ENCODE measurements at places on chromosomes 7 and 10. TPM values are rescaled to one million over a fixed set of nuclear protein-coding genes. Genes with fewer than 3 reads are reported as not detected.

DNA sequence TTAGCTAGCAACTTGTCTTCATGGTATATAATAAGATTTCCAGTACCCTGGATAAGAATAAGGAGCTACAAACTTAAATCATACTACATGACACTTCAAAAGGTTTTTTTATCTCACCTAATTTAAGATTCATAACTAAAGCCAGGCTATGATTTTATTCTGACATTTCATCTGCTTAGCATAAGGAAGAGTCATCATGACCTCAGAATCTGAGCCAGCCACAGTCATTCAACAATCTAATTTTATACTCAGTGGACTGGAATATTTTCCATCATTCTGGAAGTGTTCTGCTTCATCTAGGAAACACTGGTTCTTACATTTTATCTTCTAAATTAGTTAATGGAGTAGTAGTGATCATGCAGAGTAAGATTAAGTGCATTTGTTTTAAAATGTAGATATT is 102.1 kb upstream of the KCND2 start:
- no peak overlapping the region for H3K4me3 ChIP-seq
- H3K27me3 ChIP-seq = no peaks in the 10 kb centered on the region

DNA sequence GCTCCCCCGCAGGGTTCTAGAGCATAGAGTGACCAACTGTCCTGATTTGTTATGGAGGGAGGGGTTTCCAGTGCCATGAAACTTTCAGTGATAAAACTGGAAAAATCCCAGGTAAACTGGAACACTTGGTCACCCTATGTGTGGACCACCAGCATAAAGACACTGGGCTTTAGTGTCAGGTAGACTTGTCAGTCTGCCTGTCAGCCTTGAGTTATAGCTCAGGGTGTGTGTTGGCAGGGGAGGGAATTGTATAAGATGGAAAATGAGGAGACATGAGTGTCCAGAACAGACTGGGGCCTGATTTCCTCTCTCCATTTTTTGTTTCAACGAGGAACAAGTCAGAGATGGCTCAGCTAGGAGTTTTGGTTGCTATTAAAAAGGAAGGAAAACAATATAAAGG is 10.2 kb upstream of the EFCAB10 start:
- DNase-seq = no peak
- no peaks in the 10 kb centered on the region for H3K27me3 ChIP-seq
- no peak overlapping the region for H3K27ac ChIP-seq
- no peak overlapping the region for H3K4me3 ChIP-seq
- H3K36me3 ChIP-seq = no peaks in the 10 kb centered on the region

- H3K27me3 ChIP-seq = no peaks in the 10 kb centered on the region
- no peak overlapping the region for H3K27ac ChIP-seq
- H3K4me1 ChIP-seq = peaks cover 8% of the 10 kb centered on the region
- DNase-seq = no peak
- no peaks in the 10 kb centered on the region for H3K36me3 ChIP-seq
Observed at GRCh38 chr7:116487907-116488521, 11.5 kb upstream of the CAV2 start.

DNA sequence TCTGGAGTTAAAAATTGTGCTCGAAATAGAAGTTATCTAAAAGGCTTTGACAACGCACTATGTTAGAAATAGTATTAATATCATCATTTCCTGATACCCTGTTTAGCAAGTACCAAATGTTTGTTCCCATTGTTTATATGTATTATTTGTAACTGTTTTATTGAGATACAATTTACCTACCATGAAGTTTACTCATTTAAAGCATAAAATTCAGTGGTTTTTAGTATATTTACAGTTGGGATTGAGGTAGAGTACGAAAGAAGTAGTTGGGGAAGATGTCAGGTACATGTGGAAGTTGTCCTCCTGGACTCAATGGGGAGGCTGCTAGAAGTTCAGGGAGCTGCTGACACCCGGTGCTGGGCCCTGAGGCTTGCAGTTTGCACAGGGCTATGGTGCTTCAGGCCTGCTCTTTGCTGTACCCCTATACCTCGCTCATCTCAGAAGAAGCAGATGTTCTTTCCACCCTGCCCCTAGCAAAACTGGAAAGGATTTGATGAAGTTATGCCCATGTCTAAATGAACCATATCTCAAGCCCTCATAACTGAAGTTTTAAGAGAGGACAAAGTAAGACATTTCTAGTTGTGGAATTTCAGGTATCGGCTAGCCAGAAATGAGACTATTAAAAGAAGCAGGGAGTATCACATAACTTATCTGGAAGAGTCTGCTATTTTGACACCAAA is 25.2 kb upstream of the WNT16 start:
- peaks cover 3% of the 10 kb centered on the region for H3K27me3 ChIP-seq
- H3K4me1 ChIP-seq = peaks cover 44% of the 10 kb centered on the region
- DNase-seq = no peak
- no peak overlapping the region for H3K27ac ChIP-seq

WDFY4 gene
- total RNA-seq = 2.6 TPM

DNA sequence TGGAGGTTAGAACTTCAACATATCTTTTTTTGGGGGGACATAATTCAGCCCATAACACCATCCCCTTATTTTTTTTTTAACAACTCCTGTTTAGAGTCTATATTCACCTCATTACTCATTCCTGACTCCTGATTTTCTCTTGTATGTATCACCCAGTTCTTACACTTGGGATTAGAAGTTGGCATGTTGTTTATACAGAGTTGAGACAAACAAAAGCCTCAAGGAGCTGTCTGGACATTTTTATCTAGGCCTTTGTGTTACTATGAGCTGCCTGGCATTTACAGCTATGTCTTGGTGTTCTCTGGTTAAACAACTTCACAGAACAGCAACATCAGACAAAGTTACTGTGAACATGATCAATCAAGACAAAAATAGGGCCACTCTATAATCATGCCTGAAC is 517.5 kb downstream of the KIF20B start:
- H3K27me3 ChIP-seq = no peaks in the 10 kb centered on the region
- no peak for DNase-seq

DNA sequence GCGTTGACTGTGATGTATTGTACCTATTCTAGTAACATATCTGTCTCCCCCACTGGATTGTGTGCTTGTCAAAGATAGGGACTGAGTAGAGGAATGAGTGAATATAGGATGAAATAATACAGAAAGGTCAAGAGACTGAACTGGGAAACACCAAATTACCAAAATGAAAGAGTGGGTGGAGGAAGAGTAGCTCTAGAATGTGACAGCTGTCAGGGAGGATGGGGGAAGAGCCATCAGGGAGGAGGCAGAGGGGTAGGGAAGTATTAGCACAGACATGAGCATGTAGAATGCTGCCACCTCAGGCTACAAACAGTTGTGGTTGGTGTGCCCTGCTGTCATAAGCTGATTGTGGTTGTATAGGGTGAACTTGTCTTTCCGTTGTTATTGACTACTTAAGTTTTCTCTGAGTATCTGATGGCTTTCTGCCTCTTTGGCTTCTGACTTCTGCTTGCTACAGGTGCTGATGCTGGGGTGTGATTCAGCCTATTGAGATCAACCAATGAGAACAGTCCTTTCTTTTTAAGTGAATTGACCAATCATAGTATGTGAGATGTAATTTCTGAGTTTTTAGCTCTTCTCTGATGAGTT is 5.6 kb downstream of the CCSER2 start:
- no peak overlapping the region for H3K4me3 ChIP-seq
- H3K36me3 ChIP-seq = no peaks in the 10 kb centered on the region
- no peaks in the 10 kb centered on the region for H3K27me3 ChIP-seq
- DNase-seq = no peak

GRCh38 chr7:91140982-91141381 is 123.3 kb upstream of the FZD1 start:
- H3K36me3 ChIP-seq = peaks cover 2% of the 10 kb centered on the region
- peaks cover 2% of the 10 kb centered on the region for H3K4me1 ChIP-seq
- no peak overlapping the region for H3K27ac ChIP-seq
- no peaks in the 10 kb centered on the region for H3K27me3 ChIP-seq

GATA3 gene
- 59.6 TPM for total RNA-seq

ARPC1B gene
- 32.5 TPM for total RNA-seq

GRCh38 chr7:94738071-94738470 is 82.1 kb upstream of the SGCE start:
- H3K27ac ChIP-seq = no peak overlapping the region
- no peaks in the 10 kb centered on the region for H3K27me3 ChIP-seq
- DNase-seq = no peak
- peaks cover 5% of the 10 kb centered on the region for H3K4me1 ChIP-seq
- H3K36me3 ChIP-seq = no peaks in the 10 kb centered on the region
- H3K4me3 ChIP-seq = no peak overlapping the region

AEBP1 gene
- 96.8 TPM for total RNA-seq

PIP gene
- total RNA-seq = not detected

DNA sequence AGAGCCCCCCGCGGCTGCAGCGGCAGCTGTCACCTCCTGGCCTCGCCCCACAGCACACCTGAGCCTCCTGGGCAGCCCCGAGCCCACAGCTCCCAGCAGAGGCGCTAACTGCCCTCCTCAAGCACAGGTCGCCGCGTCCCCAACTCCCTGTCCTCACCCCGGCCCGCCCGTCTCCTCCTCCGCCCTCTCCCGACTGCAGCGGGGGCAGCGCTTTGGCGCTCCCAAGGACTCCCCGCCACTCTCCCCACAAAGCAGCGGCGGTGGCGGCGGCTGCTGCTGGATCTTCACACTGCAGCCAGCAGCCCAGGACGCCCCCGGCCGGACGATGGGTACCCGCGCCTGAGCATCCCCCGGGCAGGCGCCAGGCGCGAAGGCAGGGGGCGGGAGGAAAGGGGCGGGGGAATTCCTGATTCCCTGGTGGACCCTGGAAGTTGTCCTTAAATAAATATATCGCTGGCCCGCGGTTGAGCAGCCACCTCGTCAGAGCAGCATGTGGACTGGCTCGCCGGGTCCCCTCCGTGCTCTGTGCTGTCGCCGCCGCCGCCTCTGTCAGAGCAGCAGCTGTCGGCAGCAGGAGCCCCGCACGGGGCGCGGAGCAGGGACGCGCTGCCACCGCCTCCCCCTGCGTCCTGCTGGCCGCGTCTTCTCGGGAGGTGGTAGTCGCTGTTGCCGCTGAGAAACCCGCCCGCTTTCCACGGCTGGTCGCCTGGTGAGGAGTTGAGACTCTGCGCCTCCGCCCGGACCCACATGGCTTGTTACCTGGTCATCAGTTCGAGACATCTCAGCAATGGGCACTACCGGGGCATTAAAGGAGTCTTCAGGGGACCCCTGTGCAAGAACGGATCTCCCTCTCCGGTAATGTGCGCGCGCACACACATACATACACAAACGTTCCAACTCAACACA is at the start of gene ZNF804B:
ZNF804B (plus strand) TSS at position 471 of the 906 bp plus-strand sequence; CDS start at position 748, 277 bp downstream.
- H3K4me3 ChIP-seq = peak within 1 kb of the TSS; percentile 66
- no peak within 1 kb of the TSS for H3K27ac ChIP-seq
- peaks cover 8% of the 10 kb centered on the region for H3K4me1 ChIP-seq
- DNase-seq = peak; percentile 21
- peaks cover 89% of the 10 kb centered on the region for H3K27me3 ChIP-seq

CCSER2 gene
- 38.7 TPM for total RNA-seq

DNA sequence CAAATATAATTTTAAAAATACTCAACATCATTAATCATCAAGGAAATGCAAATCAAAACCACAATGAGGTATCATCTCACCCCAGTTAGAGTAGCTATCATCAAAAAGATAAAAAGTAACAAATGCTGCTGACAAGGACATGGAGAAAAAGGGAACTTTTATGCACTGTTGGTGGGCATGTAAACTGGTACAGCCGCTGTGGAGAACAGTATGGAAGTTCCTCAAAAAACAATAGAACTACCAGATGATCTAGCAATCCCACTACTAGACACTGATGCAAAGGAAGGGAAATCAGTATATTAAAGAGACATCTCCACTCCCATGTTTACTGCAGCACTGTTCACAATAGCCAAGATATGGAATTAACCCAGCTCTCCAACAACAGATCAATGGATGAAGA is 384.5 kb downstream of the PLXDC2 start:
- no peaks in the 10 kb centered on the region for H3K4me1 ChIP-seq
- no peaks in the 10 kb centered on the region for H3K27me3 ChIP-seq
- peaks cover 14% of the 10 kb centered on the region for H3K36me3 ChIP-seq
- no peak overlapping the region for H3K27ac ChIP-seq
- DNase-seq = no peak
- H3K4me3 ChIP-seq = no peak overlapping the region

MPP7 gene
- 10.6 TPM for total RNA-seq

DNA sequence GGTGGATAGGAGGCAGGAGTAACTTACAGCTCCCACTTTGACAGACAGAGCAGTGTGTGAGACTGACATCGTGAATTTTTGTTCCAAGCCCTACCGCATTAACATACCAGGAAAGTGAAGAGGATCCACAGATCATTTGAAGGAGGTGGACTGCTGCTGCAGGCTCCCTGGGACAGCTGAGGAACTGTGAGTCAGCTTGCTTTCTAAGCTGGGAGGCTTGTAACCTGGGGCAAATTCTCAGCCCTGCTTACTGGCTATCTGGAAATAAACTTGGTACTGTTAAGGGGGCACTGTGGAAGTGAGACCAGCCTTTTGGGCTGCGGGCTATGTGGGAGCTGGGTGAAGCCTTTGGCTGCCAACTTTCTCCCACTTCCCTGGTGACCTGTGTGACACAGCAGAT is 1202.5 kb downstream of the DNAJB9 start:
- no peaks in the 10 kb centered on the region for H3K27me3 ChIP-seq
- no peak for DNase-seq
- no peak overlapping the region for H3K27ac ChIP-seq
- no peaks in the 10 kb centered on the region for H3K36me3 ChIP-seq
- no peaks in the 10 kb centered on the region for H3K4me1 ChIP-seq

SLC29A4 gene
- 33.9 TPM for total RNA-seq

DNA sequence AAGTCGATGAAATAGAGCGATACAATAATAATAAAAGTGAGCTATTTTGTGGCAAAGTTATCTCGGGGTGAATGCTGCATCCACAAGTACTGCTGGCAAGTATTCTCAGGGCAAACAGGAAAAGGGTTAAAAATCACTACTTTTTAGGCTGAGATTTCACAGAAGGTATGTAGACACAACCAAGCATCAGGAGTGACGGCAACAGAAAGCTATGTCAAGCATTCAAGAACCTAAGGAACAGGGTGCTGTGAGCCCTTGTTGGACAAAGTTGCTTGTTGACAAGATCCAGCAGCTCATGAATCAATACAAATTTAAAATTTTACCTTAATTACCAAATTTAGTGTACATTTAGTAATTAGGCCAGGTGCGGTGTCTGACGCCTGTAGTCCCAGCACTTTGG is 41.2 kb upstream of the C1QL3 start:
- DNase-seq = no peak
- H3K4me1 ChIP-seq = no peaks in the 10 kb centered on the region
- peaks cover 8% of the 10 kb centered on the region for H3K27me3 ChIP-seq
- H3K36me3 ChIP-seq = no peaks in the 10 kb centered on the region

GRCh38 chr10:131077031-131077430 is 234.5 kb downstream of the TCERG1L start:
- no peaks in the 10 kb centered on the region for H3K27me3 ChIP-seq
- H3K27ac ChIP-seq = no peak overlapping the region
- no peaks in the 10 kb centered on the region for H3K36me3 ChIP-seq
- DNase-seq = no peak

ACSL5 gene
- total RNA-seq = 0.41 TPM

GRCh38 chr10:93711891-93712290 is 9.5 kb upstream of the FRA10AC1 start:
- H3K27me3 ChIP-seq = no peaks in the 10 kb centered on the region
- no peak overlapping the region for H3K4me3 ChIP-seq
- no peaks in the 10 kb centered on the region for H3K36me3 ChIP-seq
- H3K4me1 ChIP-seq = peaks cover 13% of the 10 kb centered on the region
- H3K27ac ChIP-seq = no peak overlapping the region
- DNase-seq = no peak

GRCh38 chr10:31213959-31214358 is 105.1 kb upstream of the ZEB1 start:
- no peak overlapping the region for H3K4me3 ChIP-seq
- H3K36me3 ChIP-seq = no peaks in the 10 kb centered on the region
- H3K4me1 ChIP-seq = no peaks in the 10 kb centered on the region
- no peak overlapping the region for H3K27ac ChIP-seq
- no peak for DNase-seq
- H3K27me3 ChIP-seq = peaks cover 2% of the 10 kb centered on the region

PAPSS2 gene
- total RNA-seq = 13.7 TPM
